Left renal pelvis (tissue), 4 donors: ENCODE measurements at places on chromosomes 11 and 22.

GRCh38 chr22:19525116-19525660, 978 bp upstream of the CLDN5 start:
- DNase-seq: no peak

DNA sequence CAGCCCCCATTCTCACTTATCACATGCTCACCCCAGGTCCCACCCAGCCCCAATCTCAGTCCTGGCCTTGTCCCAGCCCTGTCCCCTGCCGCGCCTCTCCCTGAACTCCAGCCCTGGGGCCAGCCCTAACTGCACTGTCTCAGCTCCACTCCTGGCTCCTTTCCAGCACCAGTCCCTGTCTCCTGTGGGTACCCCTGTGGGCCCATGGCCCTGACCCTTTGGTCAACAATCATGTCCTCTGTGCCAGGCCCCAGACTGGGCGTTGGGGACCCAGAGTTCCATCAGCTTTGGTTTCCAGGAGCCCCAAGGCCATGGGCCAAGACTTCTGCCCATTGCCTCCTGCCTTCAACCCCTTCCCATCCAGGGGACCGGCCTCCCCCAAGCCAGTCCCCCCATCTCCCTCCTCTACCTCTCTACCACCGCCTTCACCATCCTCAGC, 757 bp downstream of the SPI1 start:
- no peak for DNase-seq

DNA sequence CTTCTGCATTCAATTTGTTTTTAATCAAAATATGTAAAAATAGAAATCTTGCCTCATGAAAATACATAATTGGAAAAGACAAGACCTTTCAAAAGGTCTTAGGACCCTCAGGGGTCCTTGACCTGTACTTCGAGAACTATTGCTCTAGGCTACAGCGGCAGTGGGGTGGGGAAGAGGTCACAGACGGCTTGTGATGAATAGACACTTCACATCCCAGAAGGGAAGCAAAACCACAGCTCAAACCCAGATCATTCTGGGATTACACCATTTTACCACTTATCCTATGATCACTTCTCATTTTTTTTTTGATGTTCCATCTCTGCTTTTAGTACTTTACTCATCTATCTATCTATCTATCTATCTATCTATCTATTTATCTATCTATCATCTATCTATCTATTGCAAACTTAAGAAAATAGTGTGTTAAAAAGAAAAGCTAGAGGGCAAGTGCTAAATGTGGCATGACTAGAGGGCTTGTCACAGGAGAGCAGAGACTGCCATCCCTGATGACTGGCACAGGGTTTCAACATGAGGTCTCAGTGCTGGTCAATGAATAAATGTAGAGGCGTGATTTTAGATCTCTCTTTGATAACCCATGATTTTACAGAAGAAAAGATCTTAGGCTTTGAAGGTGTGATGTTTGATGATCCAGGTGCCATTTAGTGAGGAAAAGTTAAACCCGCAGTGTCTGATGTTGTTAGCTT, 37.1 kb downstream of the RNF141 start:
- no peak for DNase-seq

GRCh38 chr11:110986016-110986415, 259.5 kb upstream of the POU2AF2 start:
- no peak for DNase-seq

DNA sequence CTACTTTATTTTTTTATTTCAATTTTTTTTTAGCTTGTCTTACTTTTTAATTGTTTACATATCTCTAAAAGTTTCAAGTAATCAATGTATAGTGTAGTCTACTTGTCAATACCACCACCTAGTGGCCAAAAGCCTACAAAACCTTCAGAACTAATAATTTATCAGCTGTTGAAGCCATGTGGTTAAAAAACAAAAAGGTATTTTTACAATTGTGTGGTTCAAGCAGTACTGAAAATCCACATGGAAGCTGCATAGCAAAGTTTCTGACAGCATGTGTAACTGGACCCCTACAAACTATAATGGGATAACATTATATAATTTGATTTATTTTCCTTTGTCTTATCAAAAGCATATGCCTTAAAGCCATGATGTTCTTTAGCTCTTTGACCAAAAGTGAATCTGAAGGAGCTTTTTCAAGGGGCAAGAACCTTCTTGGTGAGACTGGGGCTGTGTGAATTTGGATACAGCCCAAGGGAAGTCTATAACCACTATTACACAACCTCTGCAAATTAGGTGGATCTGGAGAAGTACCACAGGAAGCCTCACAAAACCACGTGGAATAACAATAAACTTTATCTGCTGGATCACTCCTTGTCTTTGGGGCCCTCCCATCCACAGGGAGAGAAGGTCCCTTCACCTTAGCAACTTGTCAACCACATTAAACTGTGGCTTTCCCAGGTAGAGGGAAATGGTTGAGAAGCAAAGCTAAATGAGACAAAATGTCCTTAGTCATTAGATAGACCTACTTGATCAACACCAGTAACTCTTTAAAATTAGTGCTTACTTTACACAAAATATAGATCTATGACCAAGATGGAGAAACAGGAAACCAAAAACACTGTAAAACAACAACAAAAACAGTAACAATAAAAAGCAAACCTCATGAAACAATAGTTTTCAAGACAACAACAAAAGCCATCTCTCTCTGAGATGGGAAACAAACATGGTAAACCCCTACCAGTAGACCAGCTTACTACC, 9.9 kb downstream of the NARS2 start:
- no peak for DNase-seq

DNA sequence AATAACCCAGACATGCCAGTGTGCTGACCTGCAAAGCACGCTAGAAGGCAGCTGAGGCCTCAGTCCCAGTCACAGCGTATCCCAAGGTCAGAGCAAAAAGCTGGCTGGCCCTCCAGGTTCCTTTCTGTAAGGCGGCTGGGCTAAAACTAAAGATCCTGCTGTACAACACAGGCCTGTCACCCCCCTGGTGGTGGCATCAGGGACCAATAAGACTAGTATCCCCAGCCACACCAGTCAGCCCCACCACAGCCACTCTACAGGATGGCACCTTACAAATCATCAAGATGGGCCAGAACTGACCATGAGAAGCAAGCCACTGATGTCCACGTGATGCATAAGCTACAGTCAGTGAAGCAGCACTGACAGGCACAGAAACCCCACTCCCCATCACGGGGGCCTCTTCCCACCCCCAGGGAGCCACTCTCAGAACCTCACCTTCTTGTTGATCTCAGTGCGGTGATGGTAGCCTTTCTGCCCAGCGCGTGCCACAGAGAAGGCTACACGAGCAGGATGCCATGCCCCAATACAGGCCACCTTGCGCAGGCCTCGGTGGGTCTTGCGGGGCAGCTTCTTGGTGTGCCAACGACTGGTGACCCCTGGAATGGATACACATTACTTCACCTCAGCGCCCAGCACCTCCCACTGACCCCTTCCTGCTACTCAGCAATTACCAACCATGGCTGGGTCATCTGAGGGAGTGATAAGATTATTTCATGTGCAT, 5.0 kb downstream of the RPL3 start:
- no peak for DNase-seq

DNA sequence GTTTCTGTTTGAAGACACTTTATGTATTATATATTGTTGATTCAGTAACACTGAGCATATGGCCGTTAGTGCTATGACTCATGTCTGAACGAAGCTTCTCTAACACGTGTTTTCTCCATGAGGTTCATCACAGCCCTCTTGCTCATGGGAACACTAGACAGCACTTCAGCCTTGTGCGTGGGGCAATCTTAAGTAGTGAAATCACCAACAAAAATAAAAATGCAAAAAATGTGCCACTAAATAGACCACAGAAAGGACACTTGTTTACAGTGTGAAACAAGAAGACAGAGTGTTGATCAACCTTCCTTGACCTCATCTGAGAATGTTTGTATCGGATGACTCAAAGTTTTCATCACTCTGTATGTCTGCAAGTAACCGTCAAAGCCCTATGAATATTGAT, 94.5 kb downstream of the FDX1 start:
- no peak for DNase-seq

GRCh38 chr11:26946257-26946716, 47.6 kb upstream of the FIBIN start:
- no peak for DNase-seq

DNA sequence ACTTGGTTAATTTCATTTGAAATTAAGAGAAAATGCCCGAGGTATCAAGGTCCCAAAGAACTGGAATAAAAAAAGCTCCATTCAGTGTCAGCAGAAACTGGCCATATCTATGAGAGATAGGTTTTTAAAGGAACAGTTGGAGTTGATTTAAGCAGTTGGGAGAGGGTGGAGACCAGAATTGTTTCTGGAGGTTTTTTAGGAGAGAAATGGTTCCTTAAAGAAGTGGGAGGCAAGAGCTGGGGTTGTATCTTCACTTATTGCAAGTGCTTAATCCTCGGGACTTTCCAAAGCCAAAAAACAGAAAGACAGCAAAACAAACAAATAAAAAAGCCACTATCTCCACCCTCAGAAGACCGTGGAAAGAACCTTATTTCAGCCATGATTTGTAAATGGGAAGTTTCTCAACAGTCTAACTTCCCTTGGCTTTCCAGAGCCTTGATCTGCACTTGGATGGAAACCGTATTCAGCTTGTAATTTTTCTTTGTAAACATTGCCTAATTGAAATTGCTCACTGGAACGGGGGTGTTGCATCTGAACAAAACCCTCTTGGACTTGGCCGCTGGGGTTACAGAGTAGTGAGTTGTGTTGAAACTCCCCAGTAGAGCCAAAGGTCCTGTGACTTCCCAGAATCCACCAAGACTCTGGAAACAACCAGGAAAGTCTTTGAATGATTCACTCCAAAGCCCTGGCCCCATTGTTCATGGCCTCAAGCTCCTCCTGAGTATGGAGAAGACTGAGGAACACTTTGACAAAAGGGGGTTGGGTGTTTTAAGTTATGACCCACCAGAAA, 115.6 kb downstream of the SLC1A2 start:
- no peak for DNase-seq
